SJCRH30 (cell line): ENCODE measurements at places on chromosomes 16 and 17. TPM values are rescaled to one million over a fixed set of nuclear protein-coding genes. Genes with fewer than 3 reads are reported as not detected.

- DNase-seq: no peak
Observed at GRCh38 chr17:81502471-81503017, 10.1 kb downstream of the ACTG1 start.

DNA sequence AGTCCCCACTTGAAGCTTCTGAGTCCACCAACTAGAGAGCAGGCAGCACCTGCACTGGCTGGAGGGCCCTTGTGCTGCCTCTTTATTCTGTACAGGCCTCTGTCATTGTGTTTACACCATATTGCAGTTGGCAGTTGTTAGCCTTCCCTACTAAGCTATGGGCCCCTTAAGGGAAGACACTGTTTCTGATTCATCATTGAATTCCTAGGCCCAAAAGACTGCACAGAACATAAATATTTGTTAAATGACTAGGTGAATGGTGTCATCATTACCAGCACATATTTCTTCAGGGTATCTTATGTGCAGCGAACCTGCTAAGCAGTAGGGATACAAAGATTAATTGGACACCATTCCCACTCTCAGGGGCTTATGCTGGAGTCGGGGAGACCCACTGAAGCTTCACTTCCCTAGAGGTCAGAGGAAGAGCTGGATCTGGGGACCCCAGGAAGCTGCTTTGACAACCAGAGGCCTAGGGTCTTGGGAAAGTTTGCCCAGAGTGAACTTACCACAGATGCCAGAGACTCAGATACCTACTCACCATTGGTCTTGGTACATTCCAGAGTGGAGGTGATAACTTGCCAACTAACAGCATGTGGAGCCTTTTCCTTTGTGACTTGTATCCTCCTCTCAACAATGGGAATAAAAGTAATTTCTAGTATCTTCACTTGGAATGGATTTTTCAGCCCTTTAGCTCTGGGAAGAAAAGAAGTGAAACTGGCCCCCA is 28.7 kb upstream of the DDX52 start:
- no peak for DNase-seq

DNA sequence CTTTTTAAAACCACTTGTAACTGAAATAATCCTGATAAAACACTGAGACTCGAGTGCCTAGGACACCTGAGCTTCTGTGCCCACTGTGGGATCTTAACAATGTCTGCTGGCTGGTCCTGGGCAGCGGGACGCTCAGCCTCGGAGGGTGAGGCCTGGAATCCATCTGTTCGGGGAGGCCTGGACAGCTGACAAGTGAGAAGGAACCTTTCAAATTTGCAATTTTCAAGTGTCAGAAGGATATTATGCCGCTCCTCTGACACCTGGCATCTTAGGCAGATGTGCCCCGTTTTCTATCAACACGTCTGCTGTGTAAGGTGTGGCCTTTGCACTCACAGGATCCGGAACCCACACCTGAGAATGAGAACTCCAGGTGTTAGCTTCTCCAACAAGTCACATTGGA is 33.1 kb upstream of the C16orf78 start:
- no peak for DNase-seq

DNA sequence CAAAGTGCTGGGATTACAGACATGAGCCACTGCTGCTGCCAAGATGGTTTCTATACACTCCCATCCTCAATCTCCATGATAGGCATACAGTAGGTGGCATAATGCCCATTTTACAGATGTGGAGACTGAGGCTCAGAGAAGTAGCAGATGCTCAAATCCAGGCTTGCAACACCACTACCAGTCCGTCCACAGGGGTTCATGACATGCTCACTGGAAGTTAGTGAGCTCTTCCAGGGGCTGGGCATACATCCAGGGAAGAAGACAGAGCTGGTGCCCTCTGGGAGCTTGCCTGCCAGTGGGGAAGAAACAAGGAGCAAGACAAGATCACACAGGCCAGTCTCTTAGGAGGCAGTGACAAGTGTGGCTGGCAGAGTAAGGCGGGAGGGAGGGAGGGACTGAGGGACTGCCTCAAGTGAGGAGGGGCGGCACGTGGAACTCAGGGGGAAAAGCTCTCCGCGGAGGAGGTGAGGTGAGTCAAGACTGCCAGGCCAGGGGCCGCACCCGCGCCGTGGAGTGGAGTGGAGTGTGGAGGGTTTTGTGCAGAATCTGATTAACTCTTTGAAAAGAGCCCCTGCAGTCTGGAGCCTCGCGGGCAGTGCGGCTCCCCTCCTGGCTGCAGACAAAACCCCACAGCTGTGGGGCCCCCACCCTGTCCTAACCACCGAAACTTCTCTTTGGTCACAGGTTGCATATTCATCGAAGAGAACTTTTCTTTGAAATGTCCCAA is 27.9 kb downstream of the SREBF1 start:
- no peak for DNase-seq

APOBR gene
- not detected in 2 replicates for total RNA-seq

ZNF597 gene
- 2.9 and 3.0 TPM in 2 replicates for total RNA-seq

ANKRD40 gene
- 42.3 and 48.1 TPM in 2 replicates for total RNA-seq

BCL6B gene
- total RNA-seq: 0.02 TPM in 1 of 2 replicates, not detected in the other
